ENCODE measurements at places on chromosomes 4 and X.

DNA sequence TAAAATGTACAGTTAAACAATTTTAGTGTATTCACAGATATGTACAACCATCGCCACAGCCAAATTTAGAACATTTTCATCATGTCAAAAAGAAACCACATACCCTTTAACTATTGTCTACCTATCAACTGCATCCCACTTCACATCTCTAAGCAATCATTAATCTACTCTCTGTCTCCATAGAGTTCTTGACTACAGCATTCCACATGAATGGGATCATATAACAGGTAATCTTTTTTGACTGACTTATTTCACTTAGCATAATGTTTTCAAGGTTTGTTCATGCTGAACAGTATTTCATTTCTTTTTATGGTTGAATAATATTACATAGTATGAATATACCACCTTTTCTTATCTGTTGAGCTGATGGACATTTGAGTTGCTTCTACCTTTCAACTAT, 281.4 kb upstream of the EDA2R start:
- H3K27me3 ChIP-seq = no peaks in the 10 kb centered on the region
- no peak overlapping the region for H3K27ac ChIP-seq
- no peak overlapping the region for H3K4me3 ChIP-seq
- H3K4me1 ChIP-seq = no peaks in the 10 kb centered on the region
- DNase-seq = no peak

DNA sequence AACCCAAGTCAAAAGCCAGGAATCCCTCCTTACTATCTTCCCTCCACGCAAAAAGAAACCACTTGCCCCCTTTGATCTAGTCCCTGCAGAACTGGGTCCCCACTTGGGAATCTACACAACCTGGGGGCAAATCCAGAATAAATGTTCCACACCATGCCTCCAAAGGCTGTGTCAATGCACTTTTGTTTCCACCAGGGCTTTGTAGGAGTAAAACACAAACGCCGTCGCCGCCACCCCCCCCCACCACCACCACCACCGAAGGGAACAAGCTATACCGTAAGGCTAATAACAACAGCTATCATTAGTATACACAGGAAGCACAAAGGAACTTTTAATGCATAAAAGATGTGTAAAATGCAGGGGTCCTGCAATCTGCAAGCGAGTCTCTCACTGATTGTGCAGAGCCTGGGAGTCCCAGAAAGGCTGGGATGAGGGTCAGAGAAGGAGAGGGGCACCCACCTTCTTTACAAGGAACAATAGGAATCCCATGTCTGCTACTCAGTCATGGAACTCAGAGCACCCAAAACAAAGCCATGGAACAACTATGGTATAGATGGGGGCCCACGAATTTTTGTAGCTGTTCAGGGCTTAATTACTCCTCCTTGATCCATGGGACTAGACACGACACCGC, 13.2 kb downstream of the BCOR start:
- H3K36me3 ChIP-seq = peaks cover 3% of the 10 kb centered on the region
- no peak overlapping the region for H3K27ac ChIP-seq
- no peak for DNase-seq
- peak overlapping the region; percentile 68 for H3K4me3 ChIP-seq
- no peaks in the 10 kb centered on the region for H3K27me3 ChIP-seq

DNA sequence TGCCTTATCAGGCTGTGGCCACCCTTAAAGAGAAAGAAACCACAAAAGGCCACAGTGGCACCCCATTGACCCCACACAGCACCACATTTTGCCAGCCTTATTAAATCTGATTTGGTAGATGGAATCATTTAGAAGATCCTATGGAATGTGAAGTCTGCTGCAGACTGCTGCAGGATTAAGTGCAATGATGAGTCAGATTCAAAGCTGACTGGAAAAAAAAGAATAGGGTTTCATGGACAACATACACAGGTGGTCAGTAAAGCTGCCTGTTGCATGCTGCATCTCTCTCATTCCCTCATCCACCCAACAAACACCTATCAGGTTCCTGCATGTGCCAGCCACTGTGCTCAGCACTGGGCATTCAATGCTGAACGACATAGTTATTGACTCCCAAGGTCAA, 56.6 kb downstream of the CHST7 start:
- no peak for DNase-seq
- peaks cover 44% of the 10 kb centered on the region for H3K4me1 ChIP-seq
- peaks cover 32% of the 10 kb centered on the region for H3K36me3 ChIP-seq
- H3K27ac ChIP-seq = no peak overlapping the region

GRCh38 chr4:16070203-16070602, 13.6 kb downstream of the PROM1 start:
- H3K27ac ChIP-seq = no peak overlapping the region
- H3K4me3 ChIP-seq = no peak overlapping the region
- H3K4me1 ChIP-seq = no peaks in the 10 kb centered on the region
- no peaks in the 10 kb centered on the region for H3K36me3 ChIP-seq
- peaks cover 31% of the 10 kb centered on the region for H3K27me3 ChIP-seq

- H3K4me3 ChIP-seq = no peak overlapping the region
- H3K27ac ChIP-seq = no peak overlapping the region
- no peaks in the 10 kb centered on the region for H3K36me3 ChIP-seq
- no peaks in the 10 kb centered on the region for H3K27me3 ChIP-seq
- DNase-seq = no peak
These were observed 3.4 kb downstream of the UGT2B17 start for GRCh38 chr4:68572653-68573170.

GRCh38 chr4:55435141-55435841, 39.5 kb downstream of the TMEM165 start:
- no peak overlapping the region for H3K4me3 ChIP-seq
- no peaks in the 10 kb centered on the region for H3K27me3 ChIP-seq
- peak; percentile 18 for DNase-seq
- H3K27ac ChIP-seq = peak overlapping the region; percentile 52

- no peaks in the 10 kb centered on the region for H3K4me1 ChIP-seq
- no peaks in the 10 kb centered on the region for H3K36me3 ChIP-seq
- no peak overlapping the region for H3K4me3 ChIP-seq
- no peak overlapping the region for H3K27ac ChIP-seq
These were observed 357.9 kb downstream of the PPP3CA start for GRCh38 chr4:100989401-100989800.

- peak overlapping the region; percentile 93 for H3K27ac ChIP-seq
- H3K27me3 ChIP-seq = no peaks in the 10 kb centered on the region
- H3K4me3 ChIP-seq = peak overlapping the region; percentile 87
- DNase-seq = no peak
These were observed 2.2 kb downstream of the FUNDC2 start for GRCh38 chrX:155028877-155029291.

GRCh38 chrX:7059214-7059838, 88.2 kb upstream of the STS start:
- peaks cover 18% of the 10 kb centered on the region for H3K36me3 ChIP-seq
- peaks cover 34% of the 10 kb centered on the region for H3K4me1 ChIP-seq
- H3K27ac ChIP-seq = no peak overlapping the region
- no peaks in the 10 kb centered on the region for H3K27me3 ChIP-seq
- no peak overlapping the region for H3K4me3 ChIP-seq

DNA sequence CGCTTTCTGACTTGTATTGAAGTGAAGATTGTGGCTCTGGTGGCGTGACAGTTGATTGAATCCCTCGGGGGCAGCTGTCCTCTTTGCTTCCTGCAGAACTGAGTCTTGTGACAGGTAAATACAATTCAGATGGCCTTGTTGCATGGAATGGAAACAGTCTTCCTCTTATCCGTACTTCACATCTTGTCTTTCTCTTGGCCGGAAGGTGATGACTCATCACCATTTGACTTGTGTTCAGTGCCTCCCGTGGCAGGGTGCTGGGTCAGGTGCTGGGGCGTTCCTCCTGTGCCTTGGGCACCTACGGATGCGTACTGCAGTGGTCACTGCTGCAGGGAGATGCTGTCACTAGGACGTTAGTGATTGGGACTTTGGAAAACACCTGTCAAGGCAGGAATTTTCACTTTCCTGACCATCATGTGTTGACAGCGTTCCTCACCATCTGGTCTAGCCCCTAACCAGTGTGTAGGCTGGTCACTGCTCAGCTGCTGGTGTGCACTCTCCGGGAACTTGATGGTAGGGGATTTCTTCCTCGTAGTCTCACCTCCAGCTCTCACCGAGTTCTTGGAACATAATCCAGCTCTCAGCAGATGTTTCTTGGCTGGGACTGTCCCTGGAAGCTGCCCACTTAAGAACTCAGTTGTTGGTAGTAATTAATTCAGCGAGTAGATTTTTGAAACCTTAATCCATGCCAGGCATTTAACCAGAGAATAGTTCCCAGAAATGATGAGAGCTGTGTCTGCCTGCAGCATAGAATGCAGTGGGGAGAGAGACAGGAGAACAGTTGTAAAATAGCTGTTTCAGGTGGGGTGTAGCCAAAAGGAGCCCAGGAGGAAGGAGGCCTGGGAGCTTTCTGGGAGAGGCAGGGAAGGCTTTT, 7.2 kb downstream of the TBC1D14 start:
- H3K4me1 ChIP-seq = peaks cover 66% of the 10 kb centered on the region
- H3K36me3 ChIP-seq = peaks cover 3% of the 10 kb centered on the region
- no peaks in the 10 kb centered on the region for H3K27me3 ChIP-seq
- H3K4me3 ChIP-seq = peak overlapping the region; percentile 22
- peak overlapping the region; percentile 65 for H3K27ac ChIP-seq
- DNase-seq = peak; percentile 50

GRCh38 chrX:46461660-46462191, 83.5 kb downstream of the ZNF674 start:
- no peak overlapping the region for H3K27ac ChIP-seq
- H3K4me3 ChIP-seq = no peak overlapping the region
- H3K36me3 ChIP-seq = peaks cover 25% of the 10 kb centered on the region
- peaks cover 14% of the 10 kb centered on the region for H3K4me1 ChIP-seq
- no peaks in the 10 kb centered on the region for H3K27me3 ChIP-seq

- no peaks in the 10 kb centered on the region for H3K36me3 ChIP-seq
- peaks cover 7% of the 10 kb centered on the region for H3K27me3 ChIP-seq
- H3K4me1 ChIP-seq = no peaks in the 10 kb centered on the region
- no peak overlapping the region for H3K27ac ChIP-seq
- no peak for DNase-seq
- no peak overlapping the region for H3K4me3 ChIP-seq
These were observed 28.1 kb upstream of the FRMPD3 start for GRCh38 chrX:107421337-107421861.

DNA sequence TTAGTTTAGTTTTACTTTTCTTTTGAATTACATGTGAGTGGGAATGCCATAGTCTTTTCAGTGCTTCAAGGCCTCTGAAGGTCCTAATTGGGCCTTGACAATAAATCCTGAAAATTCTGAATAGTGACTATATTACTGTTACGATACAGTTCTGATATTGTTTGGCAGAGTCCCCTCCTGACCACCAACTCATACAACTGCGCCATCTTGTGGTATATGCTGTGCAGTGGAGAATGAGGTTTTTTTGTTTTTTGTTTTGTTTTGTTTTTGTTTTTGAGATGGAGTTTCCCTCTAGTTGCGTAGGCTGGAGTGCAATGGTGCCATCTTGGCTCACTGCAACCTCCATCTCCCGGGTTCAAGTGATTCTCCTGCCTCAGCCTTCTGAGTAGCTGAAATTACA, 56.6 kb upstream of the CHRDL1 start:
- no peaks in the 10 kb centered on the region for H3K36me3 ChIP-seq
- H3K4me3 ChIP-seq = no peak overlapping the region
- no peak overlapping the region for H3K27ac ChIP-seq
- no peaks in the 10 kb centered on the region for H3K4me1 ChIP-seq
- no peaks in the 10 kb centered on the region for H3K27me3 ChIP-seq
- DNase-seq = no peak

DNA sequence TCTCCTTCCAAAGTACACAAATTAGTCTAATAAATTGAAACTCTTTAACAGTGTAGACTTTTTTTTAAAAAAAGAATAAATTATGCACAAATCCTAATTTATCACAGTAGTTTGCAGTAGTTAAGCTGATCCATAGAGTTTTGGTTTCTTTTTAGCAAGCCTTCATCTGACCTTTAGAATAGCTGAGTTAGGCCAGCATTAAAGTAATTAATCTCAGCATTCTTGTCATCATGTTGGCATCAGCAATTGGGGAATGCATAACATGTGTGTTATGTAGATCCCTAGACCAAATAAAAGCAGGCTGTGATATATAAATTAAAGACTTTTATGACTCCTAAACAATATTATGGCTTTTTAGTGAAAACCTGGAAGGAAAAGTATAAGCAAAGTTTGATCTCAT, 426.5 kb upstream of the PABPC4L start:
- no peak overlapping the region for H3K27ac ChIP-seq
- no peaks in the 10 kb centered on the region for H3K36me3 ChIP-seq
- H3K27me3 ChIP-seq = no peaks in the 10 kb centered on the region
- H3K4me3 ChIP-seq = no peak overlapping the region
- H3K4me1 ChIP-seq = no peaks in the 10 kb centered on the region

DNA sequence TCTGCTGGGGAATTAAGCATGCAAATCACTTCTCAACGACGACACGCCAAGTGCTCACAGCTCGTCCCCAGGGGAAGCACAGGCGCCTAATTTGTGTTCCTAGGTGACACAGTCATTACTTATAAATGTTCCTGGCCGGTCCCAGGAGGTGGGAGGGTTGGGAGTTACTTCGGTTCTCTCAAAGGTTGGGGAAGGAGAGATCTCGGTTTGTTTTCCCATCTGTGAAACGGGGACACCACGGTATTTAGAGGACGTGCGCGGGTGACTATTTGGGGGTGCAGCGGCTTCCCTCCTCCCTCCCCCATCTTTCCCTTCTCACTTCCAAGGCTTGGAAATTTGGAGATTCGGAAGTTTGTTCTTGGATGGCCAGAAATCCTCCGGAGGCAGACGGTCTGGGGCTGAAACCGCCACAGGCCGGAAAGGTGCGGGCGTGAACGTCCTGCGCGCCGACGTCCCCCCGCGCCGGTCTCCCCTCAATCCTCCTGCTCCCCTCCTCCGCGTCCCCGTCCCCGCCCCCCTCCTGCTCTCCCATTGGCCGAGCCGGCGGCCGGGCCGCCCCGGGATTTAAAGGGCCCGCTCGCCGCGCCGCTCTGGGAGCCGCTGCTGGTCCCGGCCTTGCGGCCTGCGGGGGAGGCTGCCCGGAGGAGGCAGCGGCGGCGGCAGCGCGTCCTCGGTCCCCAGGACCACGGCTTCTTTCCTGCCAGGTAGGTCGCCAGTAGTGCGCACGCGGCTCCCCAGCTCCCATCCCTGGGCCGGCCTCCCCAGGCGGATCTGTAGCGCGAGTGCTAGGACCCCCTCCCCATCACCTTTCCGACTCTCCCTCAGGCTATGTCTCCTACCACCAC, at the start of gene PORCN:
PORCN (plus strand) TSS at position 593 of the 845 bp plus-strand sequence. CDS start 829 bp downstream, outside the sequence.
- peaks cover 13% of the 10 kb centered on the region for H3K4me1 ChIP-seq
- peak within 1 kb of the TSS; percentile 89 for H3K4me3 ChIP-seq

- H3K4me3 ChIP-seq = no peak overlapping the region
- no peak overlapping the region for H3K27ac ChIP-seq
- DNase-seq = no peak
These were observed 15.6 kb downstream of the SRPX2 start for GRCh38 chrX:100659431-100660137.

Measured in activated naive CD8-positive, alpha-beta T cell treated with anti-CD3 and anti-CD28 coated beads, Interleukin-2, amount 50 U/mL, for 24 hours (primary cell).